ENCODE measurements at places on chromosomes 1 and 21.

DNA sequence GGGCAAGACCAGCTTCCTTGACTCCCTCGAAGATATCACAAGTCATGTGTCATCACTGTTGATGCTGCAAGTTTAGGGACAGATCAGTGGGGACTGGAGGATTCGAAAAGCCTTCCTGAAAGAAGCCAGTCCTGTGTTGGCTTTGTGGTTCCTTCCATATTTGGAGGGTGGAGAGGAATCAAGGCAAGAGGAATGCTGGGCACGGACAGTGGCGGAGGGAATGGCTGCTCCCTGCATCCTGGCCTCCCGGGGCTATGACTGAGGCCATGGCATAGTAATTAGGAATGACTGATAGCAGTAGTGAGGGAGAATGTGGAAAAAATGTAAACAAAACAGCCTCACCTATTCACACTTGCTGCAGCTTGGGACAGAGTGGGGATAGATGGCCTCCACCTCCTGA is 36.4 kb downstream of the VANGL1 start:
- DNase-seq, result no peak

DNA sequence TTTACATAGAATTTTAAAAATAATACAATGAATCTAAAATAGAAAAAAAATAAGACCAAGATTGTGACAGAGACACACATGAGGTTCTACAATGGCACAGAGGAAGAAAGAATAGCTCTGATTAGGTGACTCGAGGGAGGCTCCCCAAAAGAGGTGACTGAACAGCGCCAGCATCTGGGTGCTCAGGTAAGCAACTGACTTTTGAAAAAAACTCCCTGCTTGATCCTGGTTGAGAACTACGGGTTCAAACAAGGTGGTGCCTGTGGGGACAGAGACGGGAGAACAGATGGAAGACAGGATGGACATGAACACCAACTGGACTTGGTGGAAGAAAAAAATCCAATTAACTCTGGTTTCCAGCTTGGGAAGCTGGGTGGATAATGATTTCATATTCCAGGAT is 22.5 kb downstream of the BATF3 start:
- DNase-seq, result no peak

DNA sequence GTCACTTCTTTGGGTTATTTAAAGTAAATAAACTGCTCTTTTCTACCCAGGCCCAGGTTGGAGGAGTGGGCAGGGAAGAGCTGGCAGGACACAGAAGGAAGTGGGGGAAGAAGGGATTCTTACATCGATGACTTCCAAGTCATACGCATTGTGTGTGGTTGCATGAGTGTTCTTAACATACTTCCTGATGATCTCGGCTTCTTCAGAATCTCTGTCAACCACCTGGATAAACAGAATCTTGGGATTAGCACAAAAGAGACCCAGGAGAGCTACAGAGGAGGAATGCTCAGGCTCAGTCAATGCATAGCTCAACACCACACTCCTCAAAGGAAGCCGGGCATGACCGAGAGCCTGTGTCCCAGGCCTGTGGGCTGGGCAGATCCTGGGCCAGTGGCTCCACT is 42.1 kb downstream of the PARP1 start:
- no peak for DNase-seq

DNA sequence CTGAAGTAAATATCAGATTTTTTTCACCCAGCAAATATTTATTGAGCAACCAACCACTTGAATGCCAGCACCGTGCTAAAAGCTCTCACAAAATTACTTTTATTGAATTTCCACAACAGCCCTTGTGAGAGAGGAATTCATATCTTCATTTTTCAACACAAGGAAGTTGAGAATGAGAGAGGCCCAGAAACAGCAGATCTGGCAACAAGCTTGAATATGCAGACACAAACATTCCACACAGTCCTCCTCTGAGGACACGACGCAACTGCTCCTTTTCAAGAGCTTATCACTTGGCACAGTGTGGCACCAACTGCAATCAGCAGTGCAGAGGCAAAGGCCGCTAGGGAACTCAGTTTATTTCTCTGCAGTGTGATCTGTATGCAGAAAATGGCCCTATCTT is 32.2 kb upstream of the IFNAR2 start:
- no peak for DNase-seq

GRCh38 chr1:24930260-24931145 is at the start of gene RUNX3:
TSS of gene RUNX3 (minus strand) at chr1:24930276. CDS start at chr1:24929868, 408 bp downstream.
- peak; percentile 75 for DNase-seq

DNA sequence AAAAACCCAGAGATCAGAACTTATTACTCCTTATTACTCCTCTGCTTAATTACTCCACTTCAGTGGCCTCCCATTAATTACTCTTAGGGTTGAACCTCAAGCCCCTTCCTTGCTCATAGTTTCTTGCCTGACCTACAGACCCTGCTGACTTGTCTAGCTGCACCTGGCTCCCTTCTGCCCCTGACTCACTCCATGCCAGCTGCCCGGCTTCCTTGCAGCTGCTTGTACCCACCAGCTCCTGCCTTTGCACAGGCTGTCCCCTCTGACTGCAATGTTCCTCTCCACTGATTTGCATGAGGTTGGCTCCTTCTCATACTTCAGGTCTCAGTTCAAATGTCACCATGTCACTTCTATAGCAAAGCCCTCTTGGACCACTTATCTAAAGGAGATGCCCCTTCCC is 1.9 kb upstream of the PTPRU start:
- DNase-seq, result no peak

- no peak for DNase-seq
These were observed 1015.4 kb downstream of the AMY1C start for GRCh38 chr1:104765085-104765484.

DNA sequence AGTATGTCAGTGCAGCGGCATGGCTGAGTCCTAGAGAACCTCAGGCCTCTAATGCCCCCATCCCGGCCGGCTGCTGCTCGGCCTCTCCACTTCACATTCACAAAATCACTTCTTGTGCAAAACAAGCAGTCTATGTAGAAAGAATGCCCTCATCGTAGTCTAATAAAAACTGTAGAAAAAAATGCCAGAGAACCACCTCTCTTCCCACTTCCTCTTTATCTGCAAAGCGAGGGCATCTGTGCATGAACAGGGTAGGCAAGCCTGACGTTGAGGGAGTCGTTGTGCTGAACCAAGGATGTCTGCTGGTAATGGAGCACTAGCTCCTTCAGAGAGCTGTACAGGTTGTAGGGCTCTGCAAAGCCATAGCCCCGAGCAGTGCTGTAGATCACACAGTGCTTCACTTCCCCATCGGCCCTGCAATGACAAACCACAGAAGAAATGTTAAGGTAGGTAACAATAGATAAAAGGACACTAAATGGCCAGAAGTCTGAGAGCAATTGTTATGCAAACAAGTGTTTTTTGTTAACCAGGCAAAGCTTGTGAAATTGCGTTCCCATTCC is 88.9 kb downstream of the PIK3R3 start:
- DNase-seq, result no peak

DNA sequence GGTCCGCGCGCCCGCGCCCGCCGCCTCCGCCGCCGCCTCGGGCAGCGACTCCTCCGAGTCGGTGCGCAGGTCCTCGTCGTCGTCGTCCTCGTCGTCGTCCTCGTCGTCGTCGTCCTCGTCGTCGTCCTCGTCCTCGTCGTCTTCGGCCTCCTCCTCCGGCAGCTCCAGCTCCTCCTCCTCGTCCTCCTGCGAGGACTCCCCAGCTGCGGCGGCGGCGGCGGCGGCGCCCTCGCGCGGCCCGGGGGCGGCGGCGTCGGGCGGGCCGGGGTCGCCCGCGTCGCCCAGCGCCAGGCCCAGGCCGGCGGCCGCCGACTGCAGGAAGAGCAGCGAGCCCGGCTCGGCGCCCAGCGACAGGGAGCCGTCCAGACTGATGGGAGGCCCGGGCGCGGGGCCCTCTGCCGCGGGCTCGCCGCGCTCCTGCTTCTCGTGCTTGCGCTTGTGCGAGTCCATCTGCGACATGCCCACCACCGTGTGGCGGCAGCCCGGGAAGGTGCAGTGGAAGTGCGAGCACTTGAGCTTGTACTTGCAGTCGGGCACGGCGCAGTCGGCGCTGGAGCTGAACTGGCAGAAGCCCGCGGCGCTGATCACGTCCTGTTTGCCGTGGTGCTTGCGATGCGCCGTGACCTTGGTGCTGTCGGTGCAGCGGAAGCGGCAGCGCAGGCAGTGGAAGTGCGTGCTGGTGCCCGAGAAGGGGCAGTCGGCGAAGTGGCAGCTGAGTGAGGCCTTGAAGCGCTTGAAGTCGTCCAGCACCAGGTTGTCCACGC is 157.3 kb downstream of the CASZ1 start:
- no peak for DNase-seq

- no peak for DNase-seq
These were observed 853 bp upstream of the DOP1B start for GRCh38 chr21:36155603-36156338.

DNA sequence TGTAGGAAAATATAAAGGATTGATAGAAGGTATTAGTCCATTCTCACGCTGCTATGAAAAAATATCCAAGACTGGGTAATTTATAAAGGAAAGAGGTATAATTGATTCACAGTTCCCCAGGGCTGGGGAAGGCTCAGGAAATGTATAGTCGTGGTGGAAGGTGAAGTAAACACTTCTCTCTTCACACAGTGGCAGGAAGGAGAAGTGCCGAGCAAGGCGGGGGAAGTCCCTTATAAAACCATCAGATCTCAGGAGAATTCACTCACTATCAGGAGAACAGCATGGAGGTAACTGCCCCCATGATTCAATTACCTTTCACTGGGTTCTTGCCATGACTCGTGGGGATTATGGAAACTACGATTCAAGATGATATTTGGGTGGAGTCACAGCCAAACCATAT is 1806.0 kb downstream of the MRPL39 start:
- no peak for DNase-seq

DNA sequence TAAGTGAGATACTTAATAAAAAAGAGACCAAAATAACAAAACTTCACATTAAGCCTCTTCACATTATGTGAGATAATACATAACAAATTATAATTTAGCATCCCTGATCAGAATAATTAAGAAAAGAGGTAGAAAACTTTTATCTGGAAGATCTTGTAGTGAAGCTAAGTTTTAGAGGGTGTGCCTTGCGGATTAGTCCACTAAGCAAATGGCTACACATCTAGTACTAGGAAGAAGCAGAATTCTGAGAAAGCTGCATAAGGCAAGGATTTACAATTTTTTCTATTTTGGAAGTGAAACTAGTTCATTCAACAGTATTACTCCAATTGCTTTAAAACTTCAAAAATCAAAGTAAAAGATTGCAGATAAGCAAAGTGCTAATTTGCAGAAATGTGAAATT is 3.5 kb downstream of the YOD1 start:
- DNase-seq, result no peak

GRCh38 chr21:34648739-34649297 is 20.0 kb upstream of the CLIC6 start:
- DNase-seq, result no peak

DNA sequence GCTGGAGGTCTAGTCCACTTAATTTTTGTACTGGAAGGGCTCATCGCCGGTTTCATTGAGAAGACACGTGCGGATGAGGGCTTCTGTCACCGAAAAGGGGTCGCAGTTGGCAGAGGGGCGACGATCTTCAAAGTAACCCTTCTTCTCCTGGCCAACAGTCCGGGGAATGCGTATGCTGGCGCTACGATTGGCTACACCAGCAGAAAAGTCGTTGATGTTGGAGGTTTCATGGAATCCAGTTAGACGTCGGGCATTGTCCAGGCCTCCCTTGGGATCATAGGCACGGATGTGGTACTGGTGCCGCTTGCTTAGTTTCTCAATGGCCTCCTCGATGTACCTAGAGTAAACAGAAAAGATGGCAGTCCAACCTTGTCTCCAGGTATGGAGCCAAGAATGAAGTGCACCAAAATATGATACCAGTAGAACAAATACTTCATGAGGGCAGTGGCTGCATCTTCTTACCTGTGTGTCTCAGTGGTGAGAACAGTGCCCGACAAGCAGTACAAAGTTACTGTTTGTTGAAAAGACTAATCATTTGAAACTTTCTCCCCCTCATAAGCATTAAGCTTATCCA is 7.1 kb downstream of the GLUL start:
- DNase-seq, result no peak

GRCh38 chr1:84368441-84368840 is 29.8 kb upstream of the DNASE2B start:
- DNase-seq, result no peak

DNA sequence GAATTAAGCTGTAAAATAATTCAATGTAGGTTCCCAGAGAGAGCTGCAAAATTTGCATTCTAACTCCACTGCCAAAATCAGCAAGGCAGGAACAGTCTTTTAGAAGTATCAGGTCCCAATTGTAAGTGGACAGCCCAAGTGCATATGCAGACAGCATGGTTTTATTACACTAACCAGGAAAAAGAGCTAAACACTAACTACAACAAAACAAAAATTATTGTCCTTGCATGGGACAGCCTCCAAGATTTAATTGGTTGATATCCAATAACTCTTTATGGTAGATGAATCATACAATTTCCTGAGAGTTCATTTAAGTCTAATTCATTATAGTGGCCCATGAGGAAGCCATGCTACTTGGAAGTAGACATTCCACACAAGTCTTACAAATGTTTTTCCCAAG is 154.3 kb upstream of the ZNF648 start:
- DNase-seq, result no peak

DNA sequence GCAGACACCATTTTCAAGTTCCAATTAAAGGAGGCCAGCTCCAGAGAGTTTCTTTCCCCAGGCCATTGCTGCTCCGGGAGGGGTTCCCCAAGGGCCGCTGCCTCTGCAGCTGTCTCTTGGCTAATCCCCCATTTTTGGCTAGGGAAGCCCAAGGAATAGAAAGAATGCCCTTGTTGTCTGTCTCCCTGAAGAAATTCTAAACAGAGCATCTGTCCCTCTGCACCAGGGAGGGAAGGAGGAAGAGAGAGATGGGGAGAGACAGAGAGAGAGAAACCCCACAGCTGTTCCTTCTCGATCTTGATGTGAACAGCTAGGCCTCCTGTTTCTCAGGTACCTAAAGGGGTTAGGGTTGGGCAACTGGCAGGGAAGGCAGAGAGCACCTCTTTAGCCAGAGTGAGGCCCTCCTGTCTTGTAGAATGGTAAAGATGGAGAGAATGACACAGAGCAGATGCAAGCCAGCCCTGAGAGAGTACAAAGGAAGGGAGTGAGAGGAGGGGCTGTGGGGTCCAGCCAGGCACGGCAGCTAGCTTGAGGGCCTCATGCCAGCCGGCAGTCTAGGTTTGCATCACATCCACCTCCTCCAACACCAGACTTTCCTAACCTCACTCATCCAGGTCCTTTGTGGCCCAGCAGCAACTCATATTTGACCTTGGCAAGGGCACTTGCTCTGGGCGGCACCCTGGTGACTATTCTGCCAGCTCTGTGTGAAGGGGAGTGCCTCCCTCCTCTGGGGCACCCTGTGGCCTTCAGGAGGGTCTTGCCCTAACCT is 13.1 kb downstream of the OPTC start:
- DNase-seq, result no peak

DNA sequence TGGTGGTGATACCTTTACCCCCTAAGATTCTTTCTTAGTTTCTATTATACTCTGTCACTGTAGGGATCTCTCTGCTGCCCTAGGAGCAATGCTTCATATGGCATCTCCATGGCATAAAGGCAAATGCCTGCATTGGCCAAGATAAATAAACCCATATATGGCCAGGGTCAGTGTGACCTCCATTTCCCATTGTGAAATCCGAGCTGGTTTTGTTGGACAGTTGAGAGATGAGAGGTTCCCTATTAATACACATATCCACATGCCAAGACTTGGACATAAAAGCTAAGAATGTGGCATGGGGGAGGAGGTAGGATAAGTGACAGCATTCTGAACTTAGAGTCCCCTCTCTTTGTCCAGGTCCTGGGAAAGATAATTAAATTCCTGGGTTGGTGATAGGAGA is 1.4 kb downstream of the TPM3 start:
- DNase-seq, result no peak

- no peak for DNase-seq
These were observed 448.8 kb upstream of the VAMP3 start for GRCh38 chr1:7322283-7322785.
